ENCODE measurements at places on chromosomes 2 and 18.

DNA sequence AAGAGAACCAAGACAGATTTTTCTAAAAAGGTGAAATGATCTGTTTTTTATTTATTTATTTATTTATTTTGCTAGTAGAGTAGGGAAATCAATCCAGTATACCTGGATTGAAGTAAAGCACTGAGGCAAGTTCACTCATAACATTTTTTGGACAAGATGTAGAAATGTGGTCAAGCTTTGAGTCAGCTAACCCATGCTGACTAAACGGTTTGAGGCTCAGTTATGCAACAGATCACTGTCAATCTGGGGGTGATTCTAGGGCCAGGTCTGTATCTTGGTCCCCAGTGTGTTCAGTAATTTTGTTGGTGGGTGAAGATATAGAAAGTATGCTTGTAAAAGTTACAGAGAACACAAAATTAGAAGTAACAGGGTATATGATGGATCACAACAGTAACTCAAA, 60.2 kb downstream of the RMDN2 start:
- DNase-seq = no peak

- no peak for DNase-seq
Observed at GRCh38 chr18:63236406-63236805, 83.2 kb downstream of the BCL2 start.

- no peak for DNase-seq
Observed at GRCh38 chr2:212646698-212647366, 108.2 kb upstream of the ERBB4 start.

DNA sequence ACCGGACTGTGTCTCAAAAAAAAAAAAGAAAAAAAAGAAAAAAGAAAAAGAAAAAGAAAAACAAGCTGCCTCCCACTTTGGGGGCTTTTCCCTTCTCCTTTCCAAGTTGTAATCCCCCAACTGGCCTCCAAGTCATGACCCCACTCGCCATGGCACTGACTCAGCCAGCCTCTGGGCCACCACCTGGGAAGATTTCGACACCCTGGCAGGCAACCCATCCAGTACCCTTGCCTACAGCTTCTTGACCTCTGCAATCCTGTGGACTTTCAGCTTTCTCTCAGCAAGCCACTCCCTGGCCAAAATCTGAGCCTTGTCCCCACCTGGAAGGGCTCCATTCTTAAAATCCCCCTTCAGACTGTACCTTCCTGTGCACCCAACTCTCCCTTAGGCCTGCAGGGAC, 22.3 kb upstream of the FOSL2 start:
- no peak for DNase-seq

DNA sequence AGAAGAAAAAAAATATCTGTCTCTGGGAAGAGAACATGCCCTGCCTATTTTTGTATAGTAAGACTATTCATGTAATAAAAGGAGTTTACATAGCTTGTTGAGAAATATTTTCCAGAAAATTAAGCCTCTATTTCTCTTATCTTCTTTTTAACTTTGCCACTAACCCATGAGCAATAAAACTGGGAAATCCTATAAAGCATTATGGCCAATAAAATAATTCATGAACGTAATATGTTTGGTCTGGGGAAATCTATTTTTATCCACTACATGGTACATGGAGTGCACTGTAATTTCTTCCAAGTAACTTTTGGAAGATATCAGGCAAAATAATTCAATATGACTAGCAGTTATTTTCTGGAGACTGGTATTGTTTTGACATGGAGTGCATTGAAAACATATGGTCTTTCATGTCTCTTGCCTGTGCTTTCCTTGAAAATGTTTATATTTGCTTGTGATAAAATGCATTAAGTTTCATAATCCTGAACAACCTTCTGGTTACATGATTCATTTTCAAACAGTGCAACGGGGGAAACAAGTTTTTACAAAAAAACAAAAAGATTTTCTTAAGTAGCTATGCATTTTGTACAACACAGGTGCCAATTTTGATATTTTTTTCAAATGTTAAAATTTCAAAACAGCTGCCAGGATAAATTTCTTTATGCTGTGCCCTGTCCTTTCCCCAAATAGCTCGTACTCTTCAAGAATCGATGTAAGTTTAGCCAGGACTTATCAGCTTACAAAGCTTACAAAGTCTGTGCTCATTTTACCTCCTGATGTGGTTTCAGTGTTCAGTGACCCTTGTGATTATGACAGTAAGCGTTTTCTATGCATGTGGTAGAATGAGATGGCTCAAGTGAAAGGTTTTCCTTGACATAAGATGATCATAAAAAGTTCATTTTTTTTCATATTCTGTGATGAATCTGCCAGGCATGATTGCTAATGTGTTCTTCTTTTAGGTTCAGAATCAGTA, 194.5 kb downstream of the UBE2E3 start:
- no peak for DNase-seq

- DNase-seq = no peak
Observed at GRCh38 chr2:104774631-104775030, 79.3 kb upstream of the POU3F3 start.

DNA sequence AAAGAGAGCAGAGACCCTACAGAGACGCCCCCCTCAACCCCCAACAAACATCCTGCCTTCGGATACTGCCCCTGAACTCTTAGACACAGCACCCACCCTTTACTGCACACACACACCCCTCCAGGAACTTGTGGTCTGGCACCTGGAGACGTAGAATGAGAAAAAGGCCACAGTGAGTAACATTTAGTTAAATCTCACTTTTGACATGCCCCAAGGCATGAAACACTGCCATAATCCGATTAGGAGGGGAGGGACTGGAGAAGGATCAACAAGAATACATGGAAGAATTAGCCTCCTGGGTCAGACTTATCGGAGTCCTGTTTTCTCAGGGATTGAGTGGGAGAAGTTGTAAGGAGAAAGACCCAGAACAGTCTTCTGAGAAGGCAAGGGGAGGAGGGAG, 4.1 kb downstream of the CDK5R2 start:
- DNase-seq = no peak

GRCh38 chr2:59899692-59900091, 653.8 kb downstream of the BCL11A start:
- no peak for DNase-seq

- no peak for DNase-seq
Observed at GRCh38 chr2:148305476-148305875, 284.6 kb downstream of the MBD5 start.

- no peak for DNase-seq
Observed at GRCh38 chr2:221073326-221074049, 498.6 kb downstream of the EPHA4 start.

- no peak for DNase-seq
Observed at GRCh38 chr2:54681416-54681815, 42.0 kb upstream of the EML6 start.

DNA sequence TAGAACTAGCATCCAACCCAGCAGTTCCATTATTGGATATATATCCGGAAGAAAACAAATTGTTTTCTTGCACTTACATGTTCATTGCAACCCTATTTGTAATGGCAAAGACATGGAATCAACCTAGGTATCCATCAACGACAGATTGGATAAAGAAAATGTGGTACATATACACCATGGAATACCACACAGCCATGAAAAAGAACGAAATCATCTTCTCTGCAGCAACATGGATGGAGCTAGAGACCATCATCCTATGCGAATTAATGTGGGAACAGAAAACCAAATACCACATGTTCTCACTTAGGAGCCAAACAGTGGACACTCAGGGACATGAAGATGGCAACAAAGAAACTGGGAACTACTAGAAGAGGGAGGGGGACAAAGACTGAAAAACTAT, 352.7 kb downstream of the CDH2 start:
- DNase-seq = no peak

DNA sequence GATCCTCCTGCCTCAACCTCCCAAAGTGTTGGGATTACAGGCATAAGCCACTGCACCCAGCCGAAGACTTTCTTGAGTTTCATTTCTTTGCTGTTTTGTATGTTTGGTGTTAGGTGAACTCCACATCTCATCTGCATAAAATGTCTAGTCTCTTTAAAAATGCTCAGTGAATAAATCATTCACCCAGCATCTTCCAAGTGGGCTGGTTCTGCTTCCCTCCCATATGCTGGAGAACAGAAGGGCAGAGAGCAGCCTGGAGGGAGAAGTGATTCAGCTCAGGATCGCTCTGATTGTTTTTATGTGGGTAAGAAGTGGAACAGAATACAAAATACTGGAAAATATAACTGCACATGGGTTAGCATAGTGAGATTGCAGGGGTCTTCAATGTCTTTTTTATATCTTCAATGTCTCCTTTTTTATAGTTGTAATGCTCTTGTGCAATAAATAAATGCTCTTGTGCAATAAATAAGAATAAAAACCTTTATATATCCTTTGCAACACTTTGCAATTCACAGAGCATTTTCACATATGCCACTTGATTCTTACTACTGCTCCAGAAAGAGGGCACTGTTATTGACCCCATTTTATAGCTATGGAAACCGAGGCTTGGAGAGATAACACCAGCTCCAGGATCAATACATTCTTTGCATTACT, 253.0 kb upstream of the NCKAP5 start:
- DNase-seq = no peak

GRCh38 chr2:190653231-190653630, 4.3 kb downstream of the NAB1 start:
- no peak for DNase-seq

DNA sequence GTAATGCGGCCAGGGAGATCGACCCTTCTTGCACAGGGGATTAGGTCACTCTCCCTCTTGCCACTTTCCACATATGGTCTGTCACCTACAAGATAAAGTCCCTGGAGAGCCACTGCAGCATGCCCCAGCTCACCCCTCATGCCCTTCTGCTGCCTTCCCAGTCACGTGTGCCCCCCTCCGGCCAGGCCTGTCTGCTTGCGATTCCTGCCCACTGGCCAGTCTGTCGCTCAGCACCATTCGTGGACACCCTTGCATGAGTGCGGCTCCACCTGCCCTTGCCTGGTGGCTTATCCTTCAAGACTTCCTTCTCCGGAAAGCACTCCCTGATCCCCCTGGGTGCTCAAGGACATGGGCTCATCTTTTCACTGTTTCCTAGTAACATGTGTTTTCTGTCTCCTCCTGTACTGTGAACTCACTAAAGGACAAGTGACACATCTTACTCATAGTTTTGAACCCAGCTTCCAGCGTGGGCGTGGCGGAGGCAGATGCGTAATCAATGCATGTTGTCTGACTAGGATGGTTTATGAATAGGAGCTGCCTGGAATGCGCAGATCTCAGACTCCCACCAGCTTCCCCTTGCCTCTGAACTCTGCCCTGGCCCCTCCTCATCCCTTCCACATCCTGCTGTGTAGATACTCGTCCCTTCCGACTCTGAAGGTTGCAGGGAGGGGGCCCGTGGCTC, 7.8 kb upstream of the NT5DC4 start:
- no peak for DNase-seq

GRCh38 chr2:240372101-240372500, 63.4 kb upstream of the GPC1 start:
- DNase-seq = no peak

- DNase-seq = no peak
Observed at GRCh38 chr2:157087373-157088002, 170.0 kb upstream of the GALNT5 start.

DNA sequence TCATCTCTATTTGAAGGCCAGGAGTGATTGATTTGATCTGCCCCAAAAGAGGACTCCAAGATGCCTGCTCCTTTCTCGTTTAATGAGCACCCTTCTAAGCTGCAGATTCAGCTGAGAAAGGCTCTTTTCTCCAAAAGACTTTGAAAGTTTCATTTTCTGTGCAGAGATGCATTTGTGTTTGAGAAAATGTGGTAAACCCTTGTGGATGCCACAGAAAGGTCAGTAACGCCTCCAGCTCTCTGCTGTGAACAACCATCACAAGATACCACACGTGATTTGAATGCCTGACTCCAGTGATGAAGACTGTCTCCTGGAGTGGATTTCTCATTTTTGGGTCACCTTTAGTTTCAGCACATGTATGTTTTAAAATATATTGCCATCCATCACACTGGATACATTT, 35.0 kb upstream of the CCDC85A start:
- no peak for DNase-seq

GRCh38 chr18:69830189-69830588, 117.5 kb downstream of the CD226 start:
- DNase-seq = no peak

DNA sequence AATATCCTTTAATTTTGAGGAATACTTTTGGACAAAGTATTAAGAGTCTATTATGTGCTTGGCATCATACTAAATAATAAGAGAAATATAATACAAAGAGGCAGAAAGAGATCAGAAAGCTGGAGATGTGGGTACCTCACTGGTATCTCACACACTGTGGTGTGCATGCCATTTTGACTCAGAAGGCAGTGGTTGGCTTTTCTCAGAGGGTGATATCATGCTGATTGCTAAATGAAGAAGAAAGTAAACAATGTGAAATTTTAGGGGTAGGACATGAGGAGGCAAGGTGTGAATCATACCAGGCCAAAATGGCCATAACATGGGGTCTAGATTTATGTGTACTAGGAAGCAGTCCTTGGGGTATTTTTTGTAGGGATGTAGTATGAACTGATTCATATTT, 16.6 kb upstream of the SPOPL start:
- DNase-seq = no peak

DNA sequence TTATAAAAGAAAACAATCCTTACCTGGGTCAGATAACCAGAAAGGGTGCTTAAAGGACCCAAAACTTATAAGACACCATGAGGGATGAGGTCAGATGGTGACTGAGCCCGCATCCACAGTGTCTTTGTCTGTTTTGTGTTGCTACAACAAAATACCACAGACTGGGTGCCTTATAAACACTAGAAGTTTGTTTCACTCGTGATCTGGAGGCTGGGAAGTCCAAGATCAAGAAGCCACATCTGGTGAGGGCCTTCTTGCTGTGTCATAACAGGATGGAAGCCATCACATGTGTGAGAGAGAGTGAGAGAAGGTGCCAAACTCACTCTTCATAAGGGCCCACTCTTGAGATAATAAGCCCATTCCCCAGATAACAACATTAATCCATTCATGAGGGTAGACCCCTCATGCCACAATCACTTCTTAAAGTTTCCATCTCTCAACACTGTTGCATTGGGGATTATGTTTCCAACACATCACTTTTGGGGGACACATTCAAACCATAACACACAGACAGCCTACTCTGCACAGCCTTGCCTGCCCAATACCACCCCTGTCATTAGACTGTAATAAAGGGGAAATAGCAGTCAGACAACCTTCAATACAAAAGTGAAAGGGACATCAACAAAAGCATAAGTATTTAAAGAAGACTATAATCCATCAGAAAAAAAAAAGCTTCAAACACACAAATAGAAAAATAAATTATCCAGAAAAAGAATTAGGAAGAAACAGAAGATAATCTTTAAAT, 249.8 kb downstream of the ANAPC1 start:
- no peak for DNase-seq

DNA sequence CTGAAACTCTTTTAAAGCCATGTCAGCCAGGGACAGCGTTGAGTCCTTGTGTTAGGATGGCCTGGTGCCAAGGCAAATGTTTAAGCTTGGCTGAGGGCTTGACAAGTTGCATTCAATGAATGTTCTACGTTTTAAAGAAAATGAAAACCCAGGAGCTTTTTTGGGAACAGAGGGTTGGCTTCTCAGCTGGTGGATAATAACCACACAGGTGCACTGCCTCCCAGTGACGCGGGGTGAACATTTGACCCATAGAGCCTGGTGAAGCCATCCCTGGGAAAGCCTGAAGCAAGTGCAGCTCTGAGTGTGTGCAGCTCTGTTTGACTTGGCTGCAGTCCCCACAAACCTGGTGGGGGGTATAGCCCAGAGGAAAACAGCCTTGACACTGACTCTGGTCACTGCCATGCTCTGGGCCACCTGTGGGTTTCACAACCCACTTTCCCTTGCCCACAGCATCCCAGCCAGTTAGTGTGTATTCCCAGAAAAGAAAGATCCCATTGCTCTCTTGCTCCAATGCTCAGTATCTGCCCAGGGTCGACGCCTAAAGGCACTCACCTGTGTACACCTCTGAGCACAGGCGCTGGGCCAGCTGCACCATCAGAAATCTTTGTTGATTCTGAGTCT, 874.9 kb downstream of the RNF144A start:
- DNase-seq = peak; percentile 70
